ENCODE measurements at places on chromosomes 12 and 14.

DNA sequence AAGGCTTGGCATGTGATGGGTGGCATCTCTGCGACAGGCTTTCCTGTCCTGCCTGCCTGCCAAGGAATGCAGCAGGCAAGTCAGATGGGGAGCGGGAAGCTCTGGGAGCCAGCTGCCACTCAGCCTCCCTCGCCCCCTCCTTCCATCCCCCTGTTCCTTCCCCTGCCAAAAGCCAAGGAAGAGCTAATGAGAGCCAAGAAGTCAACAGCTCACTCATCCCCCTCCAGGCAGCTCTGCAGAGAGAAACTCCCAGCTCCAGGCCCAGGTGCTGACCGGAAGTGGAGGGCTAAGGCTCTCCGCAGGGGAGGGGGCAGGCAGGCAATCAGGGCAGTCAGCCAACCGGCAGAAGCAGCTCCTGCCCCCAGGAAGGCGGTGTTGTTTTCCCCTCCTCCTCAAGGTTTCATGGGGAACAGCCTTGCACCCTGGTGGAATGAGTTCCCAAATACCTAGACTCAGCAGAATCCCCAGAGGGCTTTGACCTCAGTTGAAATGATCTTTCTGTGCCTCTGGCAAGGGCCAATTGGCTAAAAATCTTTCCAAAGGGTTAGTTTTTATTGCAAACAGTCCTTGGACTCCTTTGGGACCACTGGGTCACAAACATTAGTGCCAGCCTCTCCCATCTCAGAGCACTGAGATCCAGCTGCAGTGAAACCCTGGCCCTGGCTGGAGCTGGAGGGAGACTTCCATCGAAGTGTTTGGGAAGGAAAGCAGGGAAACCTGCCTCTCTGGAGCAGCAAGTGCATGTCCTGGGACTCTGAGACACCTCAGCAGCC is 349.1 kb downstream of the DPF3 start:
- no peak for DNase-seq

DNA sequence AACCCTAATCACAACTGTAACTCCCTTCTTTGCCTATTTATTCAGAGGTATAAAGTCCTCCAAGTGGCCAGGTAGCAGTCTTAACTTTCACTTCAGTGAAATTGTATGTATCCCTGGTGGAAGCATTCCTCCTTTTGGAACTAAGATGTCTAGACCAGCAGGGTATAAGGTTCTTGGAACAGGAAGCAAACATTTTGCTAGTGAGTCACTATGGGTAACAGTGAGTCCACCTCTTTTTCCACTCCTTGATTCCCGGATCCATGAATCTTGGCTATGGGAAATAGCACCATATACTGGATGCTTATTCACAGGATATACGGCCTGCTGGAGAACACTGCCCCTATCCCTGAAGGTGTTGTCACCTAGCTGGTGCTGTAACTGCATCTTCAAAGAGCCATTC is 80.2 kb downstream of the KCNA5 start:
- no peak for DNase-seq

- DNase-seq: no peak
Measured at GRCh38 chr14:104363891-104364760, 215.4 kb upstream of the C14orf180 start.

DNA sequence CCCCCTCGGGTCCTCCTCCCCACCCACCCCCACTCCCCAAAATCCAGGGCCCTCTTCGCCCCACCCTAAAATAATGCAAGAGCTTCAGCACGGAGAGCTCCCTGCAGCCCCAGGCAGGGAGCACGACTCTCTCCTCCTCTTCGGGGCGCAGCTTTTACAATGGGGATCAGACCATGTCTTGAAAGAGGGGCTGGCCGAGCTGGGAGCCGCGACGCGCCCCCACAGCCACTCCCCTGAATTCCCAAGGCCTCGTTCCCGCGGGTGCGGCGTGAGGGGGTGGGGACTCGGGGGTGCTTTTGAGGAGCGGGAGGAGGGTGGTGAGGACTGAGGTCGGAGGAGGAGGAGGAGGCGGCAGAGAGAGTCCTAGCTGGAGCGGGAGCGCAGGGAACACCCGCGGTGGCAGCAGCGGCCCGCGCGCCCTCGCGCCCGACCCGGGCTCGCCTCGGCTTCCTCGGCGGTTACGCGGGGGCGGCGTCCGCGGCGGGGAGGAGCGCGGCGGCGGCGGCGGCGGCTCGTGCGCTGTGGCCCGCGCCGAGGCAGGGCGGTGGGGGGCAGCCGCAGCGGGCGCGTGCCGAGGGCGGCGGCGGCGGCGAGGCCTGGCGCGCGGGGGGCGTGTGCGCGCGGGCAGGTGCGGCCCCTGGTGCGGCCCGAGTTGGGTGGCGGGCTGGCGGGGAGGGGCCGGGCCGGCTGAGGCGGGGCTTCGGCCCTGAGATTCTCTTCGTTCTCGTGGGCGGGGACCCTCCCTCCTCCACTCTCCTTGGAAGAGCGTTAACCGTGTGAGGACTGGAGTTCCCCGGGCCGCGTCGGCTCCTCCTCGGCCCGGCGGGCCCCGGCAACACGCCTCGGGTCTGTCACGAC is at the start of gene ANKS1B:
Gene ANKS1B, minus strand, starts transcription at position 666 of the 858 bp plus-strand sequence. CDS start 699 bp downstream, outside the sequence.
- no peak for DNase-seq

GRCh38 chr12:87679251-87679650 is 349.9 kb downstream of the C12orf50 start:
- no peak for DNase-seq

GRCh38 chr12:101924618-101925017 is 47.2 kb downstream of the DRAM1 start:
- no peak for DNase-seq

DNA sequence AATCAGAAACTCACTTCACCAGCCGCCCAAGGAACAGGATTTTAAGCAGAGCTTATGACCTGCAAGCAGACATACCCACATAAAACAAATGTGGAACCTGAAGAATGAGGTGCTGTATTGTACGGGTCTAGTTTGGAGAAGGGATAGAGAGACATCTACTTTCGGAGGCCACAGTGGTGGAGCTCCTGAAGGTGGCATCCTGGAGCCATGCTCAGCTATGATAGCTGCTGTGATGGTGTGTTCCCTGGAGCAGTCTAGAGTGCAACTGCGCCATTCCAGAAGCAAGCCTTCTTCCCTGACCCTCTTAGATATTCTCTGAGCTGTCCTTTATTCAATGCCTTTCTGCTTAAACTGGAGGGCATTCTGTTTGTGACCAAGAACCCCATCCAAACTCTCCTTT is 402.6 kb downstream of the FUT8 start:
- DNase-seq: no peak

GRCh38 chr12:43501703-43502102 is 50.3 kb downstream of the ADAMTS20 start:
- DNase-seq: no peak

- DNase-seq: no peak
Measured at GRCh38 chr14:71466251-71466650, 466.0 kb upstream of the RGS6 start.

- no peak for DNase-seq
Measured at GRCh38 chr14:101504096-101504948, 57.0 kb upstream of the DIO3 start.

DNA sequence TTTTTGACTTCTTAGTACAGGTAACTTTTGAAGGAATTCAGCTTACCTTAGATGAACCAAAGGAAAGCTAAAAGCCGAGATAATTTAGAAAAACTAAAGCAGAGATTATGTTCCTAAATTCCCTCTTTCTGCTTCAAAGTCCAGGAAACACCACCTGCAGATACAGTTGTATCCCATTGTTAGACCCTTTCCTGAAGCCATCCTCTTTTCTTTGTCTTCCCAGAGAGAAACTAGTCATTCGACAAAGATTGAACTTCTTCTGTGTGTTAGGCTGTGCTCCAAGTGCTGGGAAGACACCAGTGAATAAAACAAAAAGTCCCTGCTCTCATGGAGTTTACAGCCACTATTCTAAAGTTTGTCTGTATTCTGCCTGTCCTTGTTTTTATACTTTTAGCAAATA is 29.3 kb downstream of the PPM1A start:
- DNase-seq: no peak

GRCh38 chr12:120130011-120130410 is 13.5 kb upstream of the RAB35 start:
- DNase-seq: no peak

DNA sequence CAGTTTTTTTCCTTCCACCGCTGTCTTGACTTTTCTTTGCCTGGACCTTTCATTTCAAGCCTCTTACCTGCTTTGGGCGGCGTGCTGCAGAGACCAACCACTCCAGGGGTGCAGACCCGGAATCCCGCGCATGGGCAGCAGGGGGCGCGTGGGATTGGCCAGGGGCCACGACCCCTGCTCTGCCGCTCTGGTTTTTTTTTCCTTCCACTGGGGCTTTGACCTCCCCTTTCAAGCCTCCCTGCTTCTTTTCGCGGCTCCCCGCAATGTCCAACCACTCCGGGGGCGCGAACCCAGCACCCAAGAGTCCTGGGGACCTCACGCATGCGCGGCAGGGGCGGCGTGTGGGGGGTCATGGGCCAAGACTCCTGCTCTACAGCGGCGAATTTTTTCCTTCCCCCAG is 325.1 kb downstream of the ALG10 start:
- DNase-seq: no peak

GRCh38 chr12:12985817-12986408 is 14.2 kb downstream of the HEBP1 start:
- DNase-seq: no peak

GRCh38 chr14:23079716-23080115 is 15.2 kb downstream of the ACIN1 start:
- DNase-seq: no peak

- no peak for DNase-seq
Measured at GRCh38 chr12:106074361-106074705, 64.4 kb downstream of the NUAK1 start.

GRCh38 chr14:35961697-35962274 is 135.6 kb downstream of the BRMS1L start:
- DNase-seq: no peak

- DNase-seq: no peak
Measured at GRCh38 chr14:51917193-51917592, 56.8 kb downstream of the GNG2 start.

- peak; percentile 76 for DNase-seq
Measured at GRCh38 chr14:32076278-32077080, 625 bp upstream of the ARHGAP5 start.

DNA sequence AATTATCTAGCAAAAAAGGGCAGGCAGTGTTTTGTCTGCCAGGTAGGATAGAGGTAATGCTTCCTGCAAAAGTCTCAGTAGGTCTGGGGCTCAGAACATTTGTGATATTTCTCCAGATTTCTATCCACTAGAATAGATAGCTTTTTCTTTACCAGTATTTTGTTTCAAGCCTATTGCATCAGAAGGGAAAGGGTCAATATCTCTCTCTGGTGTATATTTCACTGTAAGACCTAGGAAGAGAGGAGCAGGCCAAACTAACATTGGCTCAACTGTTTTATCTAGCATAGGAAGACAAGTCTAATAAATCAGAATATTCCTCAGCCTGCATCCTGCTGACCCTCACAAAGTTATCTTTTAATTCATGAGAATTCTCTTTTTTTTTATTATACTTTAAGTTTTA is 106.7 kb upstream of the DAAM1 start:
- DNase-seq: no peak

DNA sequence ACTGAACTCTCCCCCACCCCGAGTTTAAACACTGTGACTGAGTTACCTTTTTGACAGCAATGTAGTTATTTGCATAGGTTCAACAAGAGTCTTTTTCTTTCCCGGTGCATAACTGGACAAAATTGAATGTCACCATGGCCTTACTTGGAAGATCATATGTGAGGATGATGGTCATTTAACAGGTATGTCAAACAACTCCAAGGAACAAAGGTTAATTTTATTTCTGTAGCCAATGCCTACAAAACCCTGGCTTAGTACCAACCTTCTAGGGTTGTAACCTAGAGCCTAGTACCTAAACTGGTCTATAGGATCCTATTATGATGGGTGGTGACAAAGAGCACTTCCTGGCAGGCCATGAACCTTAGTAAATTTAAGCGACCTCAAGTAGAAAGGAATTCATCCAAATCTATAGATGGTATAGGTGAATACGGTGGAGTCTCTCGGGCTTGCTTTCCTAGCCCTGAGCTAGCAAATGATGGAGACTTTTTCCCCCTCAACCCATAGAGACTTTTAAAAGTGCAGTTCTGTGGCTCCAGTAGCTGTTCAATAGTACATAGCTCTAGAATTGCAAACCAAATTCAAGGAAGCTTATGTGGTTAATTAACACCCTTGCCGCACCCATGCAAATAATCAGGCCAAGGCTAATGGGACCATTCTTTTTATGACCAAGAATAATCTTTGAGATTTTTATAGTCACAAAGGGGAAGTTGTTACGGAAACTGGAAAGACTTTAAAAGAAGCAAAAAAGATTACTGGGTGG is 89.0 kb downstream of the SLC38A1 start:
- DNase-seq: no peak

- DNase-seq: no peak
Measured at GRCh38 chr12:93722835-93723567, 45.8 kb downstream of the CRADD start.

DNA sequence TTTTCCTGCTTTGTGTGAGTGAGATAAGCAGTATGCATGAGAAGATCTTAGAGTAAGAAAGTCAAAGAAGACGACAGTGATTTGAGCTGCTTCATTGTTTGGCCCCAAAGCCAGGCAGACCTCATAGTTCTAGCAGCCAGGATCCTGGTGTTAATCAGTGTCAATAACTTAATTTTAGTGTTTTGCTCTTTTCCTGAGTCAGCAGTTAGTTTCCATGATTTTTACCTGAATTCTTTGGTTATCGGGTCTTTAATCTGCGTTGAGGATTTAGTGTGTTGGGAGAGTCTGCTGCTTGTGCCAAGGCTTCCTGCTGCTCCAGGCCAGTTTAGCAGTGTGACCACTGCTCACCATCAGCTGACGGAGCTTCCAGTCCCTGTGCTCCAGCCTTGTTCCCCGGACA is 241.6 kb upstream of the SOX5 start:
- DNase-seq: no peak

- DNase-seq: no peak
Measured at GRCh38 chr14:58864751-58865513, 227.2 kb downstream of the DACT1 start.

DNA sequence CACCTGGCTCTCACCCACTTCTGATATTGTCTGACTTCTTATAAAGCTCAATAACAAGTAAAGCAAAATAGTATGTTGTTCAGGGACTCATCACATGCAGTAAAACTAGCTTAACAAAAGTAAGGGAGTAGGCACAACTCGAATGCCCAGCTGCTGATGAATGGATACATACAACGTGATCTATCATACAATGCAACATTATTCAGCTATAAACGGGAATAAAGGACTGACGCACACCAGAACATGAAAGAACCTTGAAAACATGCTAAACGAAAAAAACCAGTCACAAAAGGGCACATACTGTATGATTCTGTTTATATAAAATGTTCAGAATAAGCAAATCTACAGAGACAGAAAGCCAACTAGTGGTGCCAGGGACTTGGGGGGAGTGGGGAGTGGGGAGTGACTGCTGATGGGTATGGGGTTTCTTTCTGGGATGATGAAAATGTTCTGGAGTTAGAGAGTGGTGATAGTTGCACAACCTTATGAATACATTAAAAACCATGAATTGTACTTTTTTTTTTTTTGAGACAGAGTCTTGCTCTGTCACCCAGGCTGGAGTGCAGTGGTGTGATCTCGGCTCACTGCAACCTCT is 11.1 kb downstream of the PLBD2 start:
- DNase-seq: no peak

Data from CD4-positive, alpha-beta T cell treated with Interleukin-6 at 100 ng/mL for 8 hours (primary cell).